ENCODE measurements at places on chromosomes 7 and 10.

DNA sequence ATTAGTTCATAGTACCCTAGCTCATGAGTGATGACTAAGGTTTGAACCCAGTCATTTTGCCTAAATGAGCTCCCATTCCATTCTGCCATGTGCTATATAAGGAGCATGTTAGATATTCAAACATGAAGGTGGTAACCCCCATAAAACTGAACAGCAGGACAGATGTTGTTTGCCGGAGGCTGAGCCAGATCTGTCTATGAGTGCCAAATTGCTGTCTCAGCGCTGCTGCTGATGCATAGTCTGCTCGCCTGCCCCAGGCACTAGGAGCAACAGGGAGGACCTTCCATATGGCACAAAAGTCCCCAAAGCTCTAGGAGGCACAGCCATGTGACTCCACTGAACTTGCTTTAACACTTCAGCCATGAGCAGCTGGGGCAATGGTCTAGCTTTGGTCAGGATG, 466.0 kb upstream of the GHITM start:
- no peak for DNase-seq

DNA sequence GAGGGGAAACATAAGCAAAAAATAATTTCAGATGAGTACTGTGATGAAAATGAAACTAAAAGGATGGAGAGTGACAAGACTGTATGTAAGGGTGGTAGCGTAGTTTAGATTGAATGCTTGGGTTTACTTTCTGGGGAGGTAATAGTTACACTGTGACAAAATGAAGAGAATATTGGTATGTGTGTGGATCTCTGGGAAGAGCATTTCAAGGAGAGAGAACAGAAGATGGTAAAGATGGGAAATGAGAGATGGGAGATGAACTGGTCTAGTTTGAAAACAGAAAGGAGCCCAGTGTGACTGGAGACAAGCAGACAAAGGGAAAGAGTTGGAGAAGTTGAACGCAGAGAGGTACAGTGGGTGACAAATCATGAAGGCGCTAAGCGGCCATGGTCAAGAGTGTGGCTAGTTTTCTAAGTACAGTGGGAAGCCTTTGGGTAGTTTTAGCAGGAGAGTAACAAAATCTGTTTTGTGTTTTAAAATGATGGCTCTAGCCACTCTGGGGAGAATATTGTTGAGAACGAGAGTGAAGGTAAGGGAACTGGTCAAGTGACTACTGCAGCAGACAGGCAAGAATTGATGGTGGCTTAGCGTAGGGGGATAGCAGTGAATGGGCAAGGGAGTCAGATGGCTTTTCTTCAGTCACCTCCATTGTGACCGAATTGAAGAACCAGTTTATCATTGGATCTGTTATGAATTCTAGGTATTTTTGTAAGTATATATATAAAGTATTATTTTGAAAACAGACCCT, 22.6 kb downstream of the PALS2 start:
- DNase-seq: no peak

GRCh38 chr10:71575934-71576801, 143.4 kb downstream of the C10orf105 start:
- no peak for DNase-seq

DNA sequence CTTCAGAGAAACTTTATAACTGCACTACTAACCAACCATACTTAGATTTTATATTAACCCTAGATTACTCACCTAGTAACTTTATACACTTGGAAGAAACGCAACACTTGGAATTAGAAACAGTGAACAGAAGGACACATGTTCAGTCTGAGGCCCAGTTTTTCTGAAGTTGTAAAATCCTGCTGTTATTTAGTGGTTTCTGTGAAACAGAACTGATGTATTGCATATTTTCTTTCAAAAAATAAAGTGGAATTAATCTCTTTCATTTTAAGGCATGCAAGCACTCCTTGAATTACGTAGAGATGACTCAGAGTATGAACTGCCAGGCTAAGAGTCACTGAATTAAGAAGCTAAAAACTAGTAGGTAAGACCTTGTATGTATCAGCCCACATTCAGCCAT, 215.8 kb downstream of the SKAP2 start:
- DNase-seq: no peak

- DNase-seq: no peak
Measured at GRCh38 chr7:30557245-30557644, 37.4 kb upstream of the GARS1 start.

GRCh38 chr10:81600185-81600584, 274.8 kb upstream of the NRG3 start:
- DNase-seq: no peak

DNA sequence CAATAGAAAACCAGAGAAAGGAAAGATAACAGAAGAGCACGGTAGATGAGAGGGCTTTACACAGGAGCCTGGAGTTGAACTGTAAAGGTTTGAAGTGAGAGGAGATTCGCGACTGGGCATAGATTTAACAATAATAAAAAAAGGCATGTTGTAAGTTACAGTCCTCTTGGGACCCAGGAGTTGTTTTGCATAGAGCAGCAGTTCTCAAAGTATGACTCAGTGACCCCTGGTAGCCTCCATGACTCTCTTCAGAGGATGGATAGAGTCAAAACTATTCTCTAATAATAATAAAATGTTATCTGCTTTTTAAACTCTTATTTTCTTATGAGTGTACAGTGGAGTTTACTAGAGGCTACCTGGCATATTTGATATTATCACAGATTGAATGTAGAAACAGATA, 262.3 kb downstream of the SORCS3 start:
- DNase-seq: no peak

- no peak for DNase-seq
Measured at GRCh38 chr10:3077940-3078630, 10.7 kb downstream of the PFKP start.

GRCh38 chr10:130141878-130142277, 5.7 kb downstream of the GLRX3 start:
- DNase-seq: no peak

DNA sequence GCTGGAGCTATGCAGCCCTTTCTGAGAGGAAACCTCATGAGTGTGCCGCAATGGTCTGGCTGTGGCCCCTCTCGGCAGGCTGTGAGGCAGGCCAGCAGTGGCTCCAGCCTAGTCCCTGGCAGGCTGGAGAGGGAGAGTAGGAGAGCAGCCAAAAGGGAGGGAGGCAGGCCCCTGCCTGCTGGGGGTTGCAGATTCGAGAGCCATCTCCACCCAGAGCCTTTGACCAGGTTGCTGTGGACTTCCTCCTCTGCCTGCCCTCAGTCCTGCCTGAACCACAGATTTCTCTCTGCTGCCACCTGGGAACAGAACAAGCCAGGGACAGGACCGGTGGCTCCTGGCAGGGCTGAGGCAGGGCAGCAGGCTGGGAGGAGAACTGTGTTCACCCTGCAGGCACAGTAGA, 13.9 kb downstream of the PAX2 start:
- DNase-seq: no peak

DNA sequence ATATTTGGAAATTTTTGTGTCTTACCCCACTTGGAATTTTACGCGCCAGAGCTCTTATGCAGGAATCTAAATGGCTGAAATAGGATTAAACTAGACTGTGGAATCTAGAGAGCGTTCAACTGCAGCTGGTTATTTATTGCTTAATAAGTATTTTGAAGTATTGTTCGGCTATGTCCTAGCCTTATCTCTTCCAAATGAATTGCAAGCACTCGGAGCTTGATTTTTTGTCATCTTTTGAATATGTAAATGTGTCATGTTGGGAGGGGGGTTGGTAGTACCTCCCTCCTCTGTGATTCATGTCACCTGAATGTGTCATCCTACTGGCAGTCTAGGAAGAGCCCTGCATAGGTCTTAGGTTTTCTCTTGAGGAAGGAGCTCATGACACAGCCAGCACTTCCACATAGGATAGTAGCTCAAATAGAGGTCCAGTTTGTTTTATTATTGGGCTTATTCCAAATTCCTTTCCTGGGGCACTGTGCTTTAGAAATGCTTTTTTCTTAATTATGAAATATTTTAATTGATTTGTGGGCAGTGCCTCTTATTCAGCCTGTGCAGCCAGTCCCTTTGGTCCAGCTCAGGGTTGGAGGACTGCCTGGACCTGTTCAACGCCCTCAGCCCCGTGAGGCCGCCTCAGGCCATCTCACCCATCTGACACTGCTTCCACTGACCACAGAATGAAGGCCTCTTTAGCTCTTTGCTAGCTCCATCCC, 22.5 kb upstream of the TRIL start:
- DNase-seq: no peak

DNA sequence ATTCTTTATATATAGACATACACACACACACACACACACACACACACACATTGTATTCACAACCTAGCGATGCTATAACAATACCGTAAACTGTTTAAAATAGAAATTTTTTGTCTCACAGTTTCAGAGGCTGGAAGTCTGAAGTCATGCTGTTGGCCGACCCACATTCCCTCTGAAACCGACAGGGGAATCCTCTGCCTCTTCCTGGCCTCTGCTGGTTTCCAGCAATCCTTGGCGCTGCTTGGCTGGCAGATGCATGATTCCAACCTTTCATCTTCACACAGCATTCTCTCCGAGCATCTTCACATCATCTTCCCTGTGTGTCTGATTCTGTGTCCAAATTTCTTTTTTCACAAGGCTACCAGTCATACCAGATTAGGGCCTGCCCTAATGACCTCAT, 94.8 kb downstream of the CCDC71L start:
- DNase-seq: no peak

DNA sequence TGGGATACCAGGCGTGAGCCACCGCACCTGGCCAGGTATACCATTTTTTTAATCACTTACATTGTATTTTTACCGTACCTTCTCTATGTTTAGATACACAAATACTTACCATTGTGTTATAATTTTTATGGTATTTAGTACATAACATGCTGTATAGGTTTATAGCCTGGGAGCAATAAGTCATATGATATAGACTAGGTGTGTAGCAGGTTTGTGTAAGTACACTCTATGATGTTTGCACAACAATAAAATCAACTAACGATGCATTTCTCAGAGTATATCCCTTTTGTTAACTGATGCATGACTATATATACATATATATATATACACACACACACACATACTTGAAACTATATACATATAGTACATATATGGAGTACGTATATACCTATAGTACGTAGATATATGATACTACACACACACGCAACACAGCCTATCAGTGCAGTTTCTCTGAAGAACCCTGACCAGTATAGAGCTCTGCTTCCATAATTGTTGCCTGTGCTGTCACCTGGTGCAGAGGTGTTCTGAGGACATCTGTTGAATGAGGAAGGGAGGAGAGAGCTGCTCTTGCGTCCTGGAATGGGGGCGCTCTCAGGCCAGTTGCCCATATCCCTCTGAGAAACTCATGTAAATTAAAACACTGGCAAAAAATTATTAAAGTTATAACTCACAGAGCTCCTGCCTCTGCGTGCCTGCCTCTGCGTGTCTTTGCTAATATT, 315.3 kb downstream of the FGFR2 start:
- DNase-seq: no peak

DNA sequence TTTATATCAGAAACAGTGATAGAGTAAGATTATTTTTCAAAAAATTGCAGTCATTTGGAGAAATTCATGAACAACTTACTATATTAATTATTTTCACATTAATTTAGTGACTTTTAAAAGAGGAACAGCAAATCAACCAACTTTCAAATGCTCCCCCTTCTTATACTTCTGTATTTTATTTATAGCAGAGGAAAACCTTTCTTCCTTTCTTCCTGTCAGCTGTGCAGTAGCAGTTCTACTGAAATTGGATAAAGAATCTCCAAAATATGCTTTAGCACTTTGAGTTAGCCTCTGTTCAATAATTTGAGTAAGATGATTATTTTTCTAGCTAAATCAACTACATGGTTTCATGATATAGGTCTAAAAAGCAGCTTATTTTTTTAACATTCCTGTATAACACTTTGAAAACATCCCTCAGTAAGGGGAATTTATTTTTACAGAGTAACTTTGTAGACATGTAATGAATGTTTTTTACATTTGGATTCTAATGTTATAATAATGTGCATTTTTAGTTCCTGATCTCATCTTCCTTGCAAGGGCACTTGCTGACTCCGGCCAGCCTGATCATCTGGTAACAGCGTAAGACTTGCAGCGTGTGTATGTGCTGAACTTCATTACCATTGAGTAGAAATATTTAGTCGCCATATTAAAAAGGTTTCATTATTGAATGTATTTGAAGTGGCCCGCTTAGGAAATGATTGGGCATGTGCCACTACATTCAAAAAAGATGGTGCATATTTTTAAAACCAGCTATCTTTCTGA, 158.3 kb upstream of the HDAC9 start:
- no peak for DNase-seq

- no peak for DNase-seq
Measured at GRCh38 chr10:287814-288213, 152.6 kb downstream of the ZMYND11 start.

DNA sequence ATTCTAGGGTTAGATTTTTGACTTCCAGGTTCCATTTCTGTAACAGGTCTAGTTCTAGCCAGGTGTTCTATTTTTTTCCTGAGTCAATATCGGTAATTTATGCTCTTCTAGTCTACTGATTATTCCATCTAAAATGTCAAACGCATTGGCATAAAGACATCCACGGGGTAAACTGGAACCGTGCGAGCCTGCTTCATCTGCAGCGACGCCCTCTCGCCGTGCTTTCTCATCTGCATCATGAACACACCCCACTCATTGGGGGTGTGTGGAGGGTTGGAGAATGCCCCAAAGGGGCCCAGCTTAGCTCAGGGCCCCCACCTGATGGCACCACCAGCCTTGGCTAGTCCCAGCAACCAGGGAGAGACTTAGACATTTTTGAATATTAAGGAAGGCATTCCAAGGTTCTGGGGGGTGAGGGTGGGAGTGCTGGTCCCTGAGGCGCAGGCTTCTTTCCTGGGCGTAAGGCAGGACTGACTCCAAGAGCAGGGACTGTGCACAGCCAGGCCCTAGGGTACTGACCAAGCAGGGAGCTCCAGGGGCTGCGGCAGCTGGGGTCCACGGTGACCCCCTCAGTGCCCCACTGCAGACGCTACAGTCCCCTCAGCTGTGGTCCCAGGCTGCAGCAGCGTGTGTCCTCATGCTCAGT, 12.9 kb upstream of the CRYGN start:
- DNase-seq: no peak

GRCh38 chr10:133257489-133258065, 19.1 kb downstream of the ADAM8 start:
- DNase-seq: no peak

DNA sequence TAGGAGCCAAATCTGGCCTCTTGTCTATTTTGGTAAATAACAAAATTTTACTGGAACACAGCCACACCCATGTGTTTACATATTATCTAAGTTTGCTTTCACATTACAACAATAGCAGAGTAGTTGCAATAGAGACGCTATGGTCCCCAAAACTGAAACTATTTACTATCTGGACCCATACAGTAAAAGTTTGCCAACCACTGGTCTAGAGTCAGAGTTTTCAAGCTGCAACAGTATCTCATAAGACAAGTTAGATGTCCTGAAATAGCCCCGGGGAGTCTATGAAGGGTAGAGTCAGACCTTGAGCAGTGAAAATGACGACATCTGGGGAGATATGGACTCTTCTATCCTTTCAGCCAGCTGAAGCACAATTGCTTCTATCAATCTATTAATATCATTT, 74.2 kb downstream of the CTNNA3 start:
- no peak for DNase-seq

DNA sequence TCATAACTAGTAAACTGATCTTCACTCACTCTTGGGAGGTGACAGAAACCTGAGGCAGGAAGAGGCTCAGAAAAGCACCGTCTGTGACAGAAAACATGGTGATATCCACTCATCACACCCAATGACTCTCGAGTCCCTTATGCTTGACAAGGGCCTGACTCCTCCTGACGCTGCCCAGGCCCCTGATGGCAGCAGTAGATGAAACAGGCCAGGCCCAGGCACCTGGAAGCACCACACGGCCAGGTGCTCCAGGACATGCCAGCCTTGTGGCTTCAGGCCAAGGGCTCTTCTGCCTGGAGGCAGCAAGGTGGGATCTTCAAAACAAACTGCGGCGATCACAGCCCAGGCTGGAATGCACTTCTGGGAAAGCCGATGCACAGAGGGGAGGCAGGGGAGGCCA, 89.3 kb downstream of the MAD1L1 start:
- no peak for DNase-seq
